Stimulated activated CD4-positive, alpha-beta T cell treated with anti-CD3 and anti-CD28 coated beads, Interleukin-15, amount 100 ng/mL, for 48 hours (primary cell): ENCODE measurements at places on chromosomes 4 and X.
A peak's percentile ranks its signal among the peaks of the same experiment; 100 is the strongest.

DNA sequence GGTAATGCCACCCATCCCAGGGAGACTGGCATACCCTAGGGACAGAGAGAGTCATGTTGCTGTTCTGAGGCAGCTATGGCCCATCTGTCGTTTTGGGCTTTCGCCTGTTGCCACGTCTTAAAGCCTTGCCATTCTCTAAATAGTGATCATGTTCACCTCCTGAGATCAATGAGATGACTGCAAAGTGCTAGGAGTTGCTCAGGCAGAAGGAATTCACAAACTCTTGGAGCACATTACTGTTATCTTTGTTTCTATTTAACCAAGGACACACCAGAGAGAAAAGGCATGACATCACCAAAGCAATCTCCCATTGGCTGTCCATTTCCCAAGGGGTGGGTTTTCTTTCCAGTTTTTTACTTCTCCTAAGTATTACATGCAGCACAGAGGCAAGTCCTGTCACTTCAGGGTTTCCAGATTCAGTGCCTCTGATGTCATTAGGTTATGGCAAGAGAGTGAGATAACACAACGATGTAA, 37.1 kb upstream of the SETD7 start:
- no peak for DNase-seq

DNA sequence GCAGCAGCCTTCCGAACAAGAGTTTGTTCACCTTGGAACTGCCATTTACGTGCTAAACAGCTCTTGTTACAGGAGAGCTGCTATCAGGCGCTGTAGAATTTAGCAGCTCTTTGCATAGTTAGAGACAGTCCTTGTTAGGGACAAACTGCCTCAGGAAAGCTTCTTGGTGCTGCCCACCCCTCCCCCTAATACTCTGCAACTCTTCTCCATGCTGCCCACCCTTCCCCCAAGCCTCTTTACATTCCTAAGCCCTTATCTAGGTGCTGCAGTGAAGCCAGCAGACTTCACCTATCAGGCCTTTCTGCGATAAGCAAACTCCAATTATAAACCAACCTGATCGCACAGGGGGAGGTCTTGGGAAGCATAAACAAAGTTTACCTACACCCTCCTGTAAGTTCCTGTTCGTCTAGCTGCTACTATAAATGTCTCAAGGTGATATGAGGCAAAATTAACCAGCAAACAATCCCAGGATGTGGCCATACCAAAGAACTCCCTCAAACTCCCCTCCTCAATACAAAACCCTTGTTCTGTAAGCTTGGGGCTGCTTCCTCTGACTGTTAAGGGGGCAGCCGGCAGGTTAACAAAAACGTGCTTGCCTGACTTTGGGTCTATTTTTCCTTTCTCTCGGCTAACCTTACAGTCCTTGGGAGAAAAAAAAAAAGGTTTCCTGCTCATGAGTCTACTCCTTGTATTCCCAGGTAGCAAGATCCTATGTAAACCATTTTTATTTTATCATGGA, 74.0 kb upstream of the GC start:
- DNase-seq: no peak

DNA sequence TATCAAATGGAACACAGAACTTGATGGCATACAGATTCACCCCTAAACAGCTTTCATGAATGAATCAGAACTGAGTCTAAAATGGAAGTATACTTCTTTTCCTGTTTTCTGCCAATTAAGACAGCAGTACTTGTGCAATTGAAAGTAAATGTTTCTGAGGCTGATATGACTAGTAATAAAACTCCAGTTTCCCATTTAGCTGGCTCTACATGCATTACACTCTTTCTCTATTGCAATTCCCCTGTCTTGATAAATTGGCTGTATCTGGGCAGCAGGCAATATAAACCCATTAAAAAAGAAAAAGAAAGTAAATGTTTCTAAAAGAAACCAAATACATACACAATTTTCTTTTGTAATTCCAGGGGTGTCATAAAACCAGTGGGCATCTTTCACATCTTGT, 4.6 kb downstream of the NOA1 start:
- no peak for DNase-seq

GRCh38 chr4:159258889-159259560, 156.1 kb downstream of the RAPGEF2 start:
- no peak for DNase-seq

DNA sequence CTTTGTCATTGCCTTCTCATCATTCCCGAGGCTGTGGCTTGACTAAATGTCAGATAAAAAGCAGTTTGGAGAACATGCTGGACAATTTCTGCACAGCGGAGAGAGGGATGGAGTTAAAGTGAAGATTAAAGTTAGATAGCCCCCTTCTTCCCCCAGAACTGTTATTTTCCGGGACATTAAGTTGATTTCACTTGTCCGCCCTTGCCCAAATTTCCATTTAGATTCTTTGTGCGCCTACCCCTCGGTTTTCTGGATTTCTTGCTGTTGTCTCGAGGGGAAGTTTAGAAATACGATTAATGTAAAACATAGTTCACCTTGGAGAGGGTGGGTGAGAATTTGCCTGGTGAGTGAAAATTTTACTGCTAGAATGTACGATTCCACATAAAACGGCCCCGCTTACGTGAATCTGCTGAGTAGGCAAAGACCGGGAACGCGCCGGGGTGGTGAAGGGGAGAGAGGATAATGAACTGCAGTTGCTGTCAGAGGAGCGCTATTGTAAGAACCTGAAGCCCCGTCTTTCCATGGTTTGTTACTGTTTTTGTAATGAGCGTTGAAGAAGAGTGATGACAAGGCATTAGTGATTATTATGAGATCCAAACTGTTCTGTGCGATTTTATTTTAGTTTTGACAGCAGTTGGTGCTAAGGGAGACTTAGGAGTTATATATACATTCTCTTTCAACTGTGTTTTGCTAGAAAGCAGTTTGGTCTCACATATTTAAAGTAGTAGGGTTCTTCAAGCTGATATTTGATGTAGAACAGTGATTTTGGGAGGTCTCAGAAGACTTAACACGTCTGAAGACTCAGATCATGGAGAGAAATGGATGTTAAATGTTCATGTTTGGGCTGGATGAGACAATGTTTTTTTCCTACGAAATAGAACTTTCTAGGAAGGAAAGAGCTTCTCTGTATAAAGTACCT, 73.0 kb downstream of the AFF1 start:
- DNase-seq: no peak

DNA sequence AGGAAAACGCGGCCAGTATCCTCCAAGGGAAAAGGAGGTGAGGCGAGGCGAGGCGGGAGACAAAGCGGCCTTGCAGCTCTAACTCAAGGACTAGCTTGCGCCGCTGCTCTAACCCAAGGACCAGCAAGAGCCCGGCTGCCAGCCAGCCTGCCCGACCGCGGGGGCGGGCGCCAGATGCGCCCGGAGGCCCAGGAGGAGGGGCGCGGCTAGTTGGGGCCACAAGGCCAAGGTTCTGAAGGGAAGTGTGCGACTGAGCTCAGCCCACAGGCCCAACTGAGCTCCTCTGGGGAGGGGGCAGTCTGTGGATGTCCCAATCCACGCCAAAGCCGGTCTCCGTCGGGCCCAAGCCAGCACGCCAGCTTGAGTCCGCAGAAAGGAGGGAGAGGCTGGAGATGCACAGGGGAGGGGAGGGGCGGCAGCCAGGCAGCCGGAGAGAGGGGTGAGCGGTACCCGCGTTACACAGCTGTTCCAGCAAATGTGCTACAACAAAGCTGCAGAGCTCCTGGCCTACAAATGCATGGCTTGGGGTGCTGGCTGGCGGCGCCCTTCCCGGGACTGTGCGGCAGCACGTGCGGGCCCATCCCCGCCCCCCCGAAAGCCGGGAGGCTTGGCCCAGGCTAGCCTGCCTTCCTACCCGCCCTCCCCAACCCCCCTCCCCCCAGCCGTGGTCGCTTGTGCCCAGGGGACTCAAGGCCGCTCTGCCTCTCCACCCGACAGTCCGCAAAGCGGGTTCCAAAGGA, 637 bp downstream of the AMER1 start:
- peak; percentile 1 for DNase-seq

DNA sequence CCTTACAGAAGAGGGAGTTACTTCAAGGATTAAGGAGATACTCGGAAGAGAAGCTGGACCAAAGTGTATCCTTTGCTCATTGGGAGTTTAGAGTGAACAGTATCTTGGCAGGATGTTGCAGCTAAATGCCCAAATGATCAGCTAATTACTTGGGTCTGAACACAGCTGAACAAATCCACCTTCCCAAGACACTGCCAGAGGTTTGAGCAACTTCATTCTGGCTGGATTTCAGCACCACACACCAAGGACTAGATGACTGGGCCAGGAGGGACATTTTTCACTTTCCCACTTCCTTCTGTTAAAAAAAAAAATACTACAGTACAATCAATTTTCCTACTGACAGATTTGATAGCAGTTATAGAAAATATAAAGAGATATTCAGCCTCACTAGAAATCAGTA, 324.6 kb downstream of the MID1IP1 start:
- no peak for DNase-seq
